ENCODE measurements at places on chromosomes 5 and 9. TPM values are rescaled to one million over a fixed set of nuclear protein-coding genes. Genes with fewer than 3 reads are reported as not detected.

GRCh38 chr5:76477571-76477970 lies 74.5 kb downstream of the IQGAP2 start:
- peaks cover 20% of the 10 kb centered on the region for H3K4me1 ChIP-seq
- no peaks in the 10 kb centered on the region for H3K36me3 ChIP-seq
- H3K27me3 ChIP-seq, result no peaks in the 10 kb centered on the region
- H3K27ac ChIP-seq, result no peak overlapping the region
- DNase-seq, result no peak
- no peak overlapping the region for H3K4me3 ChIP-seq

DNA sequence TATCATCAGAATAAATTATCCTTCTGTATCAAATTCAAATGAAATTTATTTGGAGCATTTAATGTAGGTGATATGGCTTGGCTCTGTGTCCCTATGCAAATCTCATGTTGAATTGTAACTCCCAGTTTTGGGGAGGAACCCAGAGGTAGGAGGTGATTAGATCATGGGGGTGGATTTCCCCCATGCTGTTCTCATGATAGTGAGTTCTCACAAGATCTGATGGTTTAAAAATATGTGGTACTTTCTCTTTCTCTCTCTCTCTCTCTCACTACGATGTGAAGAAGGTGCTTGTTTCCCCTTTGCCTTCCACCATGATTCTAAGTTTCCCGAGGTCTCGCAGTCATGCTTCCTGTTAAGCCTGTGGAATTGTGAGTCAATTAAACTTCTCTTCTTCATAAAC lies 678.4 kb upstream of the RGMB start:
- H3K4me3 ChIP-seq, result no peak overlapping the region
- H3K27ac ChIP-seq, result no peak overlapping the region
- DNase-seq, result no peak
- no peaks in the 10 kb centered on the region for H3K36me3 ChIP-seq
- no peaks in the 10 kb centered on the region for H3K27me3 ChIP-seq

ADCY2 gene
- total RNA-seq, result 1.5 TPM

DNA sequence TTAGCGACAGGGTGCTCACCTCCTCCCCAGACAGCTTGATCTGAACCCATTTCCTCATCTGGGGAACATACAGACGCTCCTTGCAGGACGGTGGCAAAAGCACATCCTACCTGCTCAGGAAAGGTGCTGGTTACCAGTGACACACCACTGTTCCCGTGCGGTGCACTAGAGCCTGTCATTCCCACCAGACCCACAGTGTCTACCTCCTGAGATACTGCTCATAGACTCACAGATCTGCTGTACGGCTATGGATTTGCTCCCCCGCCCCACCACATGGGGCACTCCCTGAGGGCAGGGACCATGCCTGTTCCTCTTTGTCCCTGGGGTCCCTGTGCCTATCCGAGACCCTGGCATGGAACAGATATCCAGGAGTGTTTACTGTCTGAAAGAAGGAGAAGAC lies 208.9 kb downstream of the PAX5 start:
- H3K4me3 ChIP-seq, result no peak overlapping the region
- H3K36me3 ChIP-seq, result no peaks in the 10 kb centered on the region
- no peak for DNase-seq
- H3K4me1 ChIP-seq, result peaks cover 9% of the 10 kb centered on the region
- H3K27me3 ChIP-seq, result peaks cover 4% of the 10 kb centered on the region

CHSY3 gene
- total RNA-seq, result 21.2 TPM
